Activated CD4-positive, alpha-beta T cell treated with anti-CD3 and anti-CD28 coated beads, Interleukin-2, amount 10 ng/mL, durations not matched to agents 7 days and 5 days (primary cell): ENCODE measurements at places on chromosomes 5 and 9. TPM values are rescaled to one million over a fixed set of nuclear protein-coding genes. Genes with fewer than 3 reads are reported as not detected.

DNA sequence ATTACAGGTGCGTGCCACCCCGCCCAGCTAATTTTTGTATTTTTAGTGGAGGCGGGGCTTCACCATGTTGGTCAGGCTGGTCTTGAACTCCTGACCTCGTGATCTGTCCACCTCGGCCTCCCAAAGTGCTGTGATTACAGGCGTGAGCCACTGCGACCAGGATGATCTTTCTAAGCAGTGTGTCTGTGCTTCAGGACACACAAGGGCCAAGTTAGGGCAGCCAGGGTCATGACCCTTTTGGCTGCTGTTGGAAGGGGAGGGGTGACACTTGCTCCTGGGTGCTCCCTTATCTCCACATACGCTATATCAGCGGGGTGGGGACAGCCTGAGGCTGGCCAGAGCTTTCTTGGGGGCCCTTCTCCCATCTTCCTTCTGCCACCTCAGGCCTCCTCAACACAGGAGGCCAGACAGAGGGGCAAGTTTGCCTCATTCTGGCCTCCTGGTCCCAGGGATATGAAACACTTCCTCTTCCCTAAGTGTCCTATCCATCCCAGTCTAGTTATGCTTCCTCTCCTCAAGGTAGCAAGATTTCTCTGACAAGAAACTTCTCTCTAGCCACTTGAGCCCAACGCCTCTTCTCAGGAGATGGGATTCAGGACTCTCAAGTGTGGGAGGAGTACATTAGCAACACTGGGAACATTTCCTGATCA, 1.9 kb upstream of the ZNF79 start:
- no peaks in the 10 kb centered on the region for H3K27me3 ChIP-seq
- peaks cover 9% of the 10 kb centered on the region for H3K36me3 ChIP-seq
- no peak overlapping the region for H3K27ac ChIP-seq
- peaks cover 42% of the 10 kb centered on the region for H3K4me1 ChIP-seq

GRCh38 chr9:84493284-84493947, 152.9 kb upstream of the SLC28A3 start:
- no peaks in the 10 kb centered on the region for H3K36me3 ChIP-seq
- DNase-seq: no peak
- no peaks in the 10 kb centered on the region for H3K4me1 ChIP-seq
- no peak overlapping the region for H3K4me3 ChIP-seq
- no peaks in the 10 kb centered on the region for H3K27me3 ChIP-seq
- H3K27ac ChIP-seq: no peak overlapping the region

DNA sequence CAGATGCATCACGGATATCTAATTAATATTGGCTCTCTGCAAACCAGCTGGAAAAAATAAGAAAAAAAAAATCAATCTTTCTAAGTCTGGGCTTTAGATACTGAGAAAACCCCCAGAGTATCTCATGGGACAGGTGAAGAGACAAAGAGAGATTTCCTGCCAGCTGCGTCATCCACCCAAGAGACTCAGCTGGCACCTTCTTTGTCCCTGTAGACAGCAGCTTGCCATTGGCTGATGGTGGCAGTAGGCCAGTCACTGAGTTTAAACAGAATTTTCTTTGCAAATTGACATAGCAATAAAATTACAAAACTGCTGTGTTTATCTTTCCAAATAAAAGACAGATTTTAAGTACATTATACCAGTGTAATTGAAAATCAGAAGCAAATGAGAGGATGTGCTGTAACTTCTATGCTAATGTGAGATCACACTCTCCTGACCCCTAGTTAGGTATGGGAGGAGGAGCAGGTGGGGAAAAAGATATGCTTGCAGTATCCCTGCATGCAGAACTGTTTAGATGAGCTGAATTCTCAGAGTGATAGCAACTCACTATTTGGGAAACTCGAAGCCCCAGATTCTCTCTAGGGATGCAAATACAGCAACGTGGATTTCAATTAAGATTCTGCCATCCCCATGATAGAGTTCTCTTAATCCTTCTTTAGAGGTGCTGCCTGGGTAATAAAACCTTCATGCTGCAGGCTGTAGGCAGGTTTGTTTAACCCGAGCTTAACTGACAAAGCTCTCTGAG, 72.2 kb downstream of the NMUR2 start:
- no peak overlapping the region for H3K27ac ChIP-seq
- DNase-seq: no peak

DNA sequence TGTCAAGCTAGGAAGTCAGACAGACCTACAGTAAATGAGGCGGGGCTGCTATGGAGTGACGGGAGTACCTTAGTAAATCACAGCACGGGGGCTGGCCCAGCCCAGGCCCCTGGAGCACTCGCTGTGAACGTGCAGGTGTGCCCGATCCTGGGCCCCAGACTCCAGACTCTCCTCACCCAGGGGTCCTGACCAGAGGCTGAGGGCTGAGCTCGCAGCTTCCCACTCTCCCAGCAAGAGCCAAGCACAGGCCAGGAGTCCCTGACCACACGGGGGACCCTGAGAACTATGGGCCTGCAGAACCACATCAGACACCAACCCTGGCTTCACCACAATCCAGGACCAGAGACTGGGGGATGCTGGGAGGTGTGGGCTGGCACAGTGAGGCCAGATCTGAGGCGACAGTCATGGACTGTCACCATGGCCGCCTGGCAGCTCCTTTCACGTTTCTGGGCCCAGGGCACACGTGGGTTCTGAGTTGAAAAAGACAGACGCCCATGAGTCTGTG, 73.4 kb downstream of the ADAMTS2 start:
- no peak for DNase-seq
- H3K27me3 ChIP-seq: no peaks in the 10 kb centered on the region
- no peak overlapping the region for H3K27ac ChIP-seq
- no peaks in the 10 kb centered on the region for H3K4me1 ChIP-seq
- H3K36me3 ChIP-seq: no peaks in the 10 kb centered on the region

DNA sequence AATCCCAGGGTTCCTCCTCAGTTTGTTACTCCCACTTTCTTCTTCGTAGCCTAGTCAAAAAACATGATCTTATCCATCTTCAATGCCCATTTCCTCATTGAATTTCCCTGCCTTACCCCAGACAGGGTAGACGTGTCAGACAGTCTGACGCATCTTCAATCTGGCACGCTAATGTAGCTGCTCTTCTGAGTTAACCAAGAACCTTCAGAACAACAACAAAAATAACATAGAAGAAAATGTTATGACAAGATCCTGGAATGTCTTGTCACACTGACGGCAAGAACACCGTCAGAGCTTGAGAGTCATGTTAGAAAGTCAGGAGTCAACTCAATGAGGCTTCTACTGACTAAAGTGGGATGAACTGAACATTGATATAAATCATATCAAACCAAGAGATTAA, 122.7 kb upstream of the SPDL1 start:
- no peak overlapping the region for H3K4me3 ChIP-seq
- no peaks in the 10 kb centered on the region for H3K36me3 ChIP-seq
- peaks cover 4% of the 10 kb centered on the region for H3K27me3 ChIP-seq
- DNase-seq: no peak
- no peaks in the 10 kb centered on the region for H3K4me1 ChIP-seq

- peaks cover 81% of the 10 kb centered on the region for H3K36me3 ChIP-seq
- no peak for DNase-seq
- peak overlapping the region; percentile 45 for H3K4me3 ChIP-seq
- peak overlapping the region; percentile 90 for H3K27ac ChIP-seq
- peaks cover 97% of the 10 kb centered on the region for H3K4me1 ChIP-seq
- no peaks in the 10 kb centered on the region for H3K27me3 ChIP-seq
Measured at GRCh38 chr5:119275601-119276173, 80.1 kb upstream of the TNFAIP8 start.

DNA sequence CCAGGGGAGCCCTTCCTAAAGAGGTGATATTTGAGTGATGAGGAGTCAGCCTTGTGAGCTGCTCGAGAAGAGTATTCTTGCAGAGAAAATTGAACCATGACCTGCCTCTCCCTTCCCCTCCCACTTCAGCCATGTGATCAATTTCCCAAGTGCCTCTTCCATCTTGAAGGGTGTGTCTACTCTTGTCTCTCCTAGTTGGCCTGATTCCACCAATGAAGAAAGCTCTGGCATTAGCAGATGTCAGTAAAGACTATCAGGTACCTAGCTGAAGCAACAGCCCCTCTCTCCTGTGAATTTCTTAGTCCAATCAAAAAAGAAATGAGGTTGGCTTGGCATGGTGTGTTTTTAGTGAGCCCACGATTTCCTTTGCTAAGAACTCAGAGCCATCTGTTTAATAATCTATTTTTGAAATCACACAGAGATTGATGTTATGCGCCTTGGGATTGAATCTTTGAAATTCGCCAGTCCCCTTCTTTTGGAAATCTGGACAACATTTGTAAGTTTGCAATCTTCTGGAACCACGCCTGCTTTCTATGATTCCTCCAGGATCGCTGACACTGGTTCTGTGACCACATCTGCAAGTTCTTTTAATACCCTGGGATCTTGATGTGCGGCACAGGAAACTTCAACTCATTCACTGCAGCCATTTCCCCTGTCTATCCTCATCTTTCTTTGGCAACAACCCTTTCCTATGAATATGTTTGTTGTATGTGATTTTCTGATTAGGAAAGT, 404.6 kb downstream of the DMRT2 start:
- no peak for DNase-seq
- no peak overlapping the region for H3K4me3 ChIP-seq
- H3K27ac ChIP-seq: no peak overlapping the region
- no peaks in the 10 kb centered on the region for H3K36me3 ChIP-seq
- peaks cover 4% of the 10 kb centered on the region for H3K27me3 ChIP-seq
- no peaks in the 10 kb centered on the region for H3K4me1 ChIP-seq

DNA sequence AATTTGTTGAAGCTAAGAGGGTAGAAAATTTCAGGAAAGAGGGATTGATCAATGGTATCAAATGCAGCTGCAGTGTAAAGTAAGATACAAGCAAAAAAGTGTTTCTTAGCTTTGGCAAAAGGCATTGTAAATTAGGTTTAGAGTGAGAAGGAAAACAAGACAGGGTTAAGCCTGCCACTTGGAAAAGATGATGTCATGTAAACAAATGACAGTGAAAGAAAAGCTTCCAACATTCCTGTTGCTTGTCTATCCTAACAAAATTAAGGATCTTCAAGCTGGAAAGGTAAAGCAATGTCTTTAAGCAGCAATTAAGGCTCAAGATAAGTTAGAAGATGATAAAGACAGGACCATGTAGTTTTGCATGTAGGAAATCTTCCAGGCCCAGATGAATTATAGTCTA, 139.1 kb upstream of the PPP2R2B start:
- H3K27ac ChIP-seq: no peak overlapping the region
- DNase-seq: no peak
- no peak overlapping the region for H3K4me3 ChIP-seq
- no peaks in the 10 kb centered on the region for H3K4me1 ChIP-seq

- no peaks in the 10 kb centered on the region for H3K4me1 ChIP-seq
- H3K4me3 ChIP-seq: no peak overlapping the region
- no peaks in the 10 kb centered on the region for H3K36me3 ChIP-seq
- no peaks in the 10 kb centered on the region for H3K27me3 ChIP-seq
Measured at GRCh38 chr9:118640836-118641560, 728.2 kb downstream of the BRINP1 start.

GRCh38 chr5:17878541-17878940, 244.3 kb downstream of the TAF11L14 start:
- no peaks in the 10 kb centered on the region for H3K36me3 ChIP-seq
- no peaks in the 10 kb centered on the region for H3K27me3 ChIP-seq
- H3K4me3 ChIP-seq: no peak overlapping the region
- H3K4me1 ChIP-seq: no peaks in the 10 kb centered on the region
- H3K27ac ChIP-seq: no peak overlapping the region
- no peak for DNase-seq

Gene NRG2
- total RNA-seq: not detected

Gene GPR151
- total RNA-seq: not detected

Gene TSSK1B
- not detected for total RNA-seq
